LHCN-M2 (cell line): ENCODE measurements at places on chromosomes 7 and 10.

DNA sequence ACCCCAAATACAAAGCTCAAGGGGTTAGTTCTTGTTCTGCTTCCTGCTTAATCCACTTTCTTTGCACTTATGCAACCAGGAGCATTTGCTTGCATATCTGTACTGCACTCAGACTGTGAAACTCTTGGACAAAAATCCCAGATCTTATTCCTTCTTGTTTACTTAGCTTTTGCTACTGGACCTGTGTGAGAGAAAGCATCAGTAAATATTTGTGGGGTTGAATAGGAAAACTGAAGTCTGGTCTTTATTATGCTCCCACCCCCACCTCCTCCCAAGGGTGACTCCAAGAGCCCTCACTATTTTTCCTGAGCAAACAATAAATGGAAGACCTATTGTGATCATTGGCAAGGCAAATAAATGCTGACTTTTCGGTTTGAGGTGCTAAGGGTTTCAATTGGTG is 57.1 kb upstream of the VSTM2A start:
- no peak for DNase-seq

DNA sequence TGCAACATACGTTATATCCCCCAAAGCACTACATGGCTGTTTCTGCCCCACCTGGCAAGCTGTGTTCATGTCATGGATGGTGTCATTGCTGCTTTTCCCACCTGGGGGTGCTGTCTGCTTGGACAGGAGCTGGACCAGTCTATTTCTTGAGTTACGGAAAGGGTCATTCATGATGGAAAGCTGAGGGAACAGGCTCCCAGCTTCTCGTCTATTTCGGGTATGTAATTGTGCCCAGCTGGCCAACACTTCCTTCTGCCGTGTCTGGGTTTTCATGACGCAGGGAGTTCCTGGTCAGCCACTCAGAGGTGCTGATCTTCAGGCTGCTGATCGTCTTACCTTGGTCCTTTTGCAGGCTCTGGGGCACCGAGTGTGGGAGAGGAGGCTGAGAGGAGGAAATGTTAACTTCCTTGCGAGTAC is 8.6 kb downstream of the BTBD16 start:
- DNase-seq = peak; percentile 45

GRCh38 chr7:140403878-140404564 is at the start of gene RAB19:
Gene RAB19, plus strand, starts transcription at chr7:140404058. Its CDS starts 3,589 bp downstream, at chr7:140407647.
- no peak for DNase-seq

DNA sequence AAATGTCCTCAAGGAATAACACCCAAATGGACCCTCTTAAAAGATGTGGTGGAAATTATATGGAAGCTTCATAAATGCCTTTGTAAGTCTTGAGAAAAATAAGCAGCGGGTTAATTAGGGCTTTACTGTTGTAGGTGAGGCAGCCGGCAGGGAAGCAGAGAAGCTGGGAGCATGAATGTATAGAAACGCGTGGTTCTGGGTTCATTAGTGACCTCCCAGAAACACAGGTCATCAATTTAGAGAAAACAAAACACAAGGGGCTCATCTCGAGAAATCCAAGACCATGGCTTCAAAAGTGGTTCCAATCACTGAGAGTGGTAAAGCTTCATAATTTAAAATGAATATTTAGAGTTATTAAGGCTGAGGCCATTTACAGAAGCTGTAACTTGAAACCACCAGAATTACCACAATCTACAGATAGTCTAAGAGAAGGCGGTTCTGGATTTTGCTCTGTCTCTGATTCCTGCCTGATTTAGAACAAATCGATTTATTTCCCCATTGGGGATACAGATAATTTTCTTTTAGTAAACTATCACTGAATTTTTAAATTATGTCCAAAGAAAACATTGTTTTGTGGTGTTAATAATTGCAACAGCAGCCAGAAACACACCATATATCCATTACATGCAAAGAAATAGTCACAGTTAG is 20.7 kb downstream of the GARIN1A start:
- no peak for DNase-seq

- no peak for DNase-seq
These were observed 302.8 kb downstream of the PTPRN2 start for GRCh38 chr7:158284617-158285382.
